CD4-positive, alpha-beta T cell treated with Interleukin-12 subunit alpha and Interleukin-12 subunit beta, for 1 hour (primary cell): ENCODE measurements at places on chromosomes 1 and 21.

- DNase-seq: no peak
Observed at GRCh38 chr1:219149953-219150352, 23.7 kb upstream of the LYPLAL1 start.

- DNase-seq: no peak
Observed at GRCh38 chr1:213666113-213666512, 321.7 kb upstream of the PROX1 start.

DNA sequence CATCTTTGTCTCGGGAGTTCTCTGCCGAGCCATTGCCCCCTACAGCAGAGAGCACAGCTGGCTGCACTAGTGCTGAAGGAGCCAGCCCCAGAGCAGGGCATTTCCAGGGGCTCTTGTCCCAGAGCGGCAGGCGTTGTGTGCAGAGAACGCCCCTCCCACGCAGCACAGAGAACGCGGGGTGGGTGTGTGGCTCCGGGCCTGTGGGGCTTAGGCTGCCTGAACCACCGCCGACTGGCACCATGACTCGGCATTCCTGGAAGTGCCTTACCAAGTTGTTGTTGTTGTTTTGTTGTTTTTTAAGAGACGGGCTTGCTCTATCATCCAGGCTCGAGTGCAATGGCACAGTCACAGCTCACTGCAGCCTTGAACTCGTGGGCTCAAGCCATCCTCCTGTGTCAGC, 15.8 kb upstream of the DIP2A start:
- no peak for DNase-seq

- no peak for DNase-seq
Observed at GRCh38 chr21:44895859-44896258, 22.4 kb upstream of the PTTG1IP start.

DNA sequence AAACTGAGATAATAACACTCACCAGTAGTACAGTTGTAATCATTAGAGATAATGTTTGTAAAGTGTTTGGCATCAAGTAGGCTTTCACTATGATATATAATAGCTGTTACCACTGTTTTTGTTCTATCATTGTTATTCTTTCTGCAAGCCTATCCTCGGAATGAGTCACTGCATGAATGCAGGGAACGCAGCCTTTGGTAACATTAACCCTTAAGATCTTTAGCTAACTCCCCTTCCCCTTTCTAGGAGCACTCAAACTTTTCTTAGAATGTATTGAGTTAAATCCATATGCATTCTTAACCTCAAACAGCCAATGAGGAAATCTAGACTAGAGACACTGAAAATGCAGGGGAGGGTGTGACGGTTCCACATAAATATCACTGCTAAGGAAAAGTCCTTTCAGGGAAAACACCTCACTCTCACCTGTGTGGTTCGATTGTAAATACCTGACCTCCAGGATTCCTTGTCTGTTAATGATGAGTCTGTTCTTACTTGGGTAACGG, 467.3 kb downstream of the SETD4 start:
- DNase-seq: no peak

DNA sequence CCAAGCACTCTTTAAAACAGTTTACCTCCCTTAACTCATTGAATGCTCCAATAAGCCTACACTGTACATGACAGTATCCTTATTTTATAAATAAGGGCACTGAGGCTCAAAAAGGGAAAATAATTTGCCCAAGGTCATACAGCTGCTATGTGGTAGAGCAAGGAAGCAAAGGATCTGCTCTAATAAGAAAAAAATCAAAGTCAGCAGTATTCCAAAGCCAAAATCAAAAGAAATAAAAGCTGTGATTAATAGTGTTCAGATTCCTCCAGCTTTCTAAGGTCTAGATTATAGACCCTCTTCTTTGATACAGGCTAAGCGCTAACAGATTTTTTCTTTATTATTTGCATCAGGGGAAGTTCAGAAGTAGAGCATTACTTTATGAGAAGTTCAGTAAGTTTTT, 39.3 kb downstream of the IL12RB2 start:
- no peak for DNase-seq
